ENCODE measurements at places on chromosomes 7 and 10.

DNA sequence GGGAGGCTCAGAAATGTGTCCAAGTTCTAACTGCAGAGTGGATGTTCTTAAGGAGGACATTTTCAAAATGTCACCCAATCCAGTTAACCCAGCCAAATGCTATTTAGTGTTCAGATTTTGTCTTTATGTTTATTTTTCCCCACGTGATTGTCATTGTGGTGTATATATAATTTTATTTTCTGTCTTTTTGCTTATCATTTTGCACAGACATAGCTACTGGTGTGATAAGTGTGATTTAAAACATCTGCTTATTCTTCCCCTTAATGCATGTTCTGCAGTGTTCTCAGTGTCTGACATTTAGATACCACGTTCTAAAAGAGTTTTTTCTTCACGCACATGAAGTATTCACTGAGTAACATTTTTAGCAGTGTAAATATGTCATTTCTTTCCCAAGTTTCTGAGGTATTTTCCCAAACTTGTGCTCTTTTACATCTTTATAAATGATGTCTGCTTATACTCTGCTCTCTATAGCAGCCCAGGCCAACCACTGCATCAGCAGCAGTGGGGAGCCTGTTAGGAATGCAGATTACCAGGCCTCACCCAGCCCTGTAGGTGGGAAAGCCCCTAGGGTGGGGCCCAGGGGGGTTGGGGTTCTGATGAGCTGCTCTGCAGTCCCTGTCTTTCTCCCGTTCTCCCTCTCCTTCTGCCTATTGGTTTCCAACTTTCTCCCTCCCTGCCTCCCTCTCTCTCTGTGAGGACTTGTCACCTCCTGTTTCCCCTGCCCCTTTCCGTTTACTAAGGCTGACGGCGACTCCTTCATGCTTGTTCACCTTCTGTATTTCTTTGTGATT, 20.8 kb downstream of the ADCY1 start:
- DNase-seq, result no peak

- no peak for DNase-seq
Observed at GRCh38 chr7:66245008-66245407, 39.9 kb downstream of the TPST1 start.

DNA sequence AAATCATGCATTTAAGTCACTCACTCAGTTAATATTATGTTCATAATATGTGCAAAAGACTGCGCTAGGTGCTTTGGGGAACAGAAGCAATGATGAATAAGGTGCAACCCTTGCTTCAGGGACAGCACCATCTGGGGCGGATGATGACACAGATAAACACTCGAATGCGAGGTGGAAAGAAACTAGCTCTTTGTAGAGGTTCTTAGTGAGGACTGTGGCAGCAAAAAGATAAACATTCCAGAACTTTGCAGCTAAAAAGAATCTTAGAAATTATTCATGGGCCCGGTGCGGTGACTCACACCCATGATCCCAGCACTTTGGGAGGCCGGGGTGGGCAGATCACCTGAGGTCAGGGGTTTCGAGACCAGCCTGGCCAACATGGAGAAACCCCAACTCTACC, 29.8 kb upstream of the CHST15 start:
- no peak for DNase-seq

GRCh38 chr7:84484502-84485079, 290.0 kb upstream of the SEMA3A start:
- no peak for DNase-seq

DNA sequence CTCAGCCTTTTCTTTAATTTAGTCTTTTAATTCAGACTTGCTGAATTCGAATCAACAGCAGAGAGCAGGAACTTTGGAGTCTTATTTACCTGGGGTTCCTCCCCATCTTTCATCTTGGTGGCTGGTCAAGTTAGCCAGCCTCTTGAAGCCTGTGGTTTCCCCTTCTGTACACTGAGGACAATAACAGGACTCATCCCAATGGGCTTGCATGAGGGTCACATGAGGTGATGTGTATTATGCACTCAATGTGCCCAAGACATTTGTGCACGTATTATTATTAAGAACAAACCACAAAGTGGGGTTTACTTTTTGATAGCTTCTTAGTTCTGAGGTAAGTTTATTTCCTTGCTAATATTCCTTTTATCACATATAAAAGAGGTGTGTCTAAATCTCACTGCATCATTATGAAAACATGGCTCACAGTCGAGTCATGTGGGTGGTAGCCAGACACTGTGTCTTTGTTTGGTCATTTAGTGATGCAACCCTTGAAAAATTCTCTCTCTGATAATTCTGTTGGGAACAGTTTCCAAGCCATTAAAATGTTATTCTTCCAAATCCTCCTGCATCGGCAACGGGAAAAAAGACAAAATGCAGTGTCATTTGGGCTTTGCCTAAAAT, 86.5 kb upstream of the GRB10 start:
- no peak for DNase-seq

- DNase-seq, result no peak
Observed at GRCh38 chr10:130400890-130401289, 264.7 kb downstream of the GLRX3 start.

- DNase-seq, result no peak
Observed at GRCh38 chr7:25124465-25125136, 459 bp downstream of the CYCS start.

- DNase-seq, result no peak
Observed at GRCh38 chr7:95190515-95190914, 133.8 kb downstream of the PON1 start.

Data from activated T-cell treated with anti-CD3 and anti-CD28 coated beads for 4 hours (primary cell).